ENCODE measurements at places on chromosomes 12 and 14.

DNA sequence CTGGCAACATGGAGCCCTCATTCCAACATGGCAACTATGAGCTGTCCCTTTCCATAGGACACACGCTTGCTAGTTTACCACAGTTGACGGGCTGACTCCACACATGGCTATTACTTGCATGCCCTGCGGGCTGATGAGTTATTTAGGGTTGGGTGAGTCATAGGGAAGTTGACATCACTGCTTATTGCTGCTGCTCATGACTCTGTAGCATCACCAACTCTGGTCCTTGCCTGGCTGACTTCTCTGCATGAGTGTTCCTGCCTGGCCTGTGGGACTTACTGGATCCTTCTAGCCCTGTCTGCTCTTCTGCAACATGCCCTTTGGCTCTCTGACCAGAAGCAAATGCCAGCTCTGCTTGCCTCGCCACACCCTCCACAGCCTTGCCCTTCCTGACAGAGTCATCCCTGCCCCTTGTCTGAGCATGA lies 199.5 kb downstream of the ANO6 start:
- DNase-seq, result no peak

DNA sequence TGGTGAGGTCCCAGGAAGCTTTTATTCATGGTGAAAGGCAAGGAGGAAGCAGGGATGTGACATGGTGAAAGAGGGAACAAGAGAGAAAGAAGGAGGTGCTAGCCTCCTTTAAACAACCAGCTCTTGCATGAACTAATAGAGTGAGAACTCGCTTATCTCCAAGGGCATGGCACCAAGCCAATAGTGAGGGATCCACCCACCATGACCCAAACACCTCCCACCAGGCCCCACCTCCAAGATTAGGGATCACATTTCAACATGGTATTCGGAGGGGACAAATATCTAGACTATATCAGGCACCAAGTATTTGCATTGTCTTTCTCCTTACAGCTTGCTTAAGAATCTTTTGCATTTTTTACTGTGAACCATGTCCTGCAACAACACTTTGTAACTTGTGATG lies 91.9 kb upstream of the DHRS4 start:
- no peak for DNase-seq

GRCh38 chr12:7869137-7869536 lies 3.6 kb downstream of the SLC2A14 start:
- no peak for DNase-seq

- no peak for DNase-seq
These were observed 19.7 kb downstream of the TSPAN19 start for GRCh38 chr12:85016413-85016812.

GRCh38 chr12:126681676-126682075 lies 1585.3 kb upstream of the TMEM132C start:
- no peak for DNase-seq

DNA sequence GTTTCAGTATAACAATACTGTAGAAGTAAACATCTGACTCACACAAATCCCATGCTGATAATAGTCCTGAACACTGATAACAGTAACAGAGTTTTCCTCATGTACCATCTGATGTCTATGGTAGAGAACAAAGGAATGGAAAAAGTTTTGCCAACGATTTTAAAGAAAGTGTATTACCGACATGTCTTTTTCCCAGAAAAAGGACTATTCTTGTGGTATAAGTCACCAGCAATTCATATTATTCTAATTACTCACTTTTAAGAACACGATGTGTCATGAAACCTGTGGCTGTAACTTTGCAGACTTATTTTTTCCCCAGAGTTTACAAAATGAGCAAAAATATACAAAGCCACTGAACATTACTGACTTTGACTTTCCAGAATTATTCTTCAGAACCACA lies 40.1 kb upstream of the DCN start:
- no peak for DNase-seq

- DNase-seq, result no peak
These were observed 16.8 kb downstream of the OR4K1 start for GRCh38 chr14:19947413-19948090.

GRCh38 chr12:124681779-124682391 lies 114.5 kb upstream of the NCOR2 start:
- DNase-seq, result no peak

DNA sequence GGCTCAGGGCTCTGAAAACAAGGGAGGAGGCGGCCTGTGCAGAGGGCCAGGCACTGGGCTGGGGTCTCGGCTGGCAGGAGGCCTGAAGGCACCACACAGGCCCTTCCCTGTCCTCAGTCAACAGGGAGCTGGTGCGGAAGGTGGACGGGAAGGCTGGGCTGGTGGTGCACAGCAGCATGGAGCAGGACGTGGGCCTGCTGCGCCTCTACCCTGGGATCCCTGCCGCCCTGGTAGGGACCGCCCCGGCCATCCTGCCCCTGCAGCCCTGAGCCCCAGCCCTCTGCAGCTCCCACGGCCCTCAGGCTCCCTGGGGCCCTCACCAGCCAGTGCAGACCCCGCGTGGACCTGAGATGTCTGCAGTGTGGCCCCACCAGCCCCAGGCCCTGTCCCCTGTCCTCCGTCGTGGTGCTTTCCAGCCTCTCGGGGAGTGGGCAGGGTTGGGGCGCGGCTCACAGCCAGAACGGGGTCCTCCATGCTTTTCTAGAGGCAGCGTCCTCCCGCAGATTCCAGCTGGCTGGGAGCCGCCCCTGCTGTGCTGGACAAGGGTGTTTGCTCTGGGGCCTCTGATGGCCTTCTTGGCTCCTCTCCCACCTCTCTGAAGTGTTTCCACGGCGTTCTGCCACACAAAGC lies 18.1 kb downstream of the ASPG start:
- DNase-seq, result no peak

GRCh38 chr14:100104523-100105300 lies 39.5 kb downstream of the EVL start:
- DNase-seq, result no peak

GRCh38 chr14:64968651-64969050 lies 3.5 kb downstream of the RAB15 start:
- DNase-seq, result no peak

- no peak for DNase-seq
These were observed 51.3 kb downstream of the RBM19 start for GRCh38 chr12:113914806-113915205.

DNA sequence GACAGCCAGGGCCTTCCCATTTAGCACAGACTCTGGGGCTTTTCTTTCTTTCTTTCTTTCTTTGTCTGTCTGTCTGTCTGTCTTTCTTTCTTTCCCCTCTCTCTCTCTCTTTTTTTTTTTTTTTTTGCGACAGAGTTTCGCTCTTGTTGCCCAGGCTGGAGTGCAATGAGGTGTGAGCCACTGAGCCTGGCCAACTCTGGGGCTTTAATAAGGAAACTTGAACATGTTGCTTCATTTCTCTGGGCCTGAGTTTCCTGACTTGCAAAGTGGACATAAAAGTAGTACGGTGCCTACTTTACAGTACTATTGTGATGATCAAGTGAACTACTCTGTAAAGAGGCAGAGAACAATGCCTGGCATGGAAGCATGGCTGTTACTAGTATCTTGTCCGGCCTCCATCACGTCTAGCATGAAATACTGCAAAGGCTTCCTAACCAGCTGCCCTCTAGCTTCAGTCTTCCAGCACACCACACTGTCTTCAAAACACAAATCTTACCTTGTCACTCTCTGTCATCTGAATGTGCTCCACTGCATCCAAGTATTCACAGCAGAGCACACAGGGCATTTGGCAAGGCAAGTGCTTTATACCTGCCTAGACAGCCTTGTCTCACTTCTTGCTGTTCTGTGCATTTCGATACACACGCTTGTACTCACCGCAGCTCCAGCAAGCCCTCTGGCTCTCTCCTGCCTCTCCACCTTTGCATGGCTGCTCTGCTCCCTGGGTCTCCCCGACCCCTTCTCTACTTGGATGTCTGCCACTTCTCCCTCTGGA lies 96.7 kb downstream of the IRF2BPL start:
- no peak for DNase-seq

- DNase-seq, result no peak
These were observed 8.8 kb downstream of the SPTSSA start for GRCh38 chr14:34453226-34453625.

DNA sequence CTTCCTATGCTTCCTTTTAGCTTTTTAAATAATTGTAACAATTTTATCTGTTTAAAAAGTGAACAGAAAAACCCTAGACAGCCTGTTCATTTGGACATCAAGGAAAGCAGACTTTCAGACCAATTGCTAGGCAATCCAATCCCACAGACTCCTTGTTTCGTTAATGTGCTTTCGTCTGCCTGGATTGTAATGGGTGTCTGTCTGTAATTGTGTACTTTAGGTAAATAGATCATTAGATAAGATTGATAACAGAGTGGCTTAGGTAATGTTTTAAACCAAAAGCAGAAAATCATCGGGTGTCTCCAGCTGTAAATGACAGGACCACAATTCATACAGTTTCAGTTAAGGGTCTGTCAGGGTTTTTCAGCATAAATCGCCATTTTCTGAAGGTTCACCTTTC lies 19.6 kb downstream of the CCDC60 start:
- DNase-seq, result no peak

DNA sequence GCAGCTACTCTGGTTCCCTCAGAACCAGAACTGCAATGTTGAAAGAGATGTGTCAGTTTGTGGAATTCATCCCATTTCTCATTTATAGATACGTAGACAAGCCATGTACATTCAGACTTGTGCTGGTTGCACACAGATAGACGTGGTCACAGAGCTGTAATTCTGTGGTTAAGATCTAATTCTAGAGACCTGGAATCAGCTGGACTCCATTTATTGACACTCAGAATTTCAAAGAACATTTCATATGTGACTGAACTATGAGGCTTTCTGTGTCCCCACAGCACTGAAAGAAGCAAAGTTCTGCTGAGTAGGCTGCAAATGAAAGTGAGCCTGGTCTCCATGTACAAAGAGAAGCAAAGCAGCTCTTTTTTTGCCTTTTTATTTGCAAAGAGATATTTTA lies 220.2 kb upstream of the NAV3 start:
- DNase-seq, result no peak

DNA sequence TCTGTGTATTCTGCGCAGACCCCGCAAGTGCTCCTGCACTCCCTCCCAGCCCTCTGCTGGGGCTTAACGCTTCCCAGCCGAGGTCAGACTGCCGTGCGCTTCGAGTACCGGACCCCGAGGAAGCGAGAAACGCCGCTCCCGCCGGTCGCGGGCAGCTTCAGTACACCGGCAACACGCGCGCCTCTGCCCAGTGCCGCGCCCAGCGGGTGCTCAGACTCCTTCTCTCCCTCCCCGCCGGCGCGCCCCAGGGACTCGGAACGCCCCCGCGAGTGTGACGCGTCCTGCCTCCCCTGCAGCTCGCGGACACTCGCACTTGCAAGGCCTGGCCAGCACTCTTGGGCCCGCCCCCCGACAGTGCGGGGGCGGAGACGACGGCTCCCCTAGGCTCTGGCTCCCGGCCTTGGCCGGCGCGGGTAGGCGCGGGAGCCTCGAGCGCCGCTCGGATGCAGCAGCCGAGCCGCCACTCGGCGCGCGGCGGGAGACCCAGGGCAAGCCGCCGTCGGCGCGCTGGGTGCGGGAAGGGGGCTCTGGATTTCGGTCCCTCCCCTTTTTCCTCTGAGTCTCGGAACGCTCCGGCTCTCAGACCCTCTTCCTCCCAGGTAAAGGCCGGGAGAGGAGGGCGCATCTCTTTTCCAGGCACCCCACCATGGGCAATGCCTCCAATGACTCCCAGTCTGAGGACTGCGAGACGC lies at the start of gene PTGER2:
PTGER2 (plus strand) TSS at position 410 of the 692 bp plus-strand sequence; CDS start at position 647, 237 bp downstream.
- peak; percentile 24 for DNase-seq

- DNase-seq, result no peak
These were observed 545.2 kb upstream of the MGAT4C start for GRCh38 chr12:86801439-86801838.

DNA sequence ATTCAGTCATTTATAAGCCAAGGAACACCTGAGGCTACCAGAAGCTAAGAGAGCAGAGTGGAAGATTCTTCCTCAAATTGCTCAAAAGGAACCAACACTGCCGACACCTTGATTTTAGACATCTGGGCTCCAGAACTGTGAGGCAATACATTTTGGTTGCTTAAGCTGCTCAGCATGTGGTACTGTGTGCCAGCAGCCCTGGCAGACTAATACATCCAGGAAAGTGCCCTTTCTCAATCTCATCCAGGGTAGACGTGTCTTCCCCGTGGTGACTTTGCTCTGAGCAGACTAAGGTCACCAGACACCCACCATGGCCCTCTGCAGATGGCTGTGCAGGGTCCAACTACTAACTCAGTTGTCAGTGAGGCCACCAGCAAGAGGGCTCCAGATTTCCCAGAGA lies 122.8 kb downstream of the VRK1 start:
- no peak for DNase-seq

DNA sequence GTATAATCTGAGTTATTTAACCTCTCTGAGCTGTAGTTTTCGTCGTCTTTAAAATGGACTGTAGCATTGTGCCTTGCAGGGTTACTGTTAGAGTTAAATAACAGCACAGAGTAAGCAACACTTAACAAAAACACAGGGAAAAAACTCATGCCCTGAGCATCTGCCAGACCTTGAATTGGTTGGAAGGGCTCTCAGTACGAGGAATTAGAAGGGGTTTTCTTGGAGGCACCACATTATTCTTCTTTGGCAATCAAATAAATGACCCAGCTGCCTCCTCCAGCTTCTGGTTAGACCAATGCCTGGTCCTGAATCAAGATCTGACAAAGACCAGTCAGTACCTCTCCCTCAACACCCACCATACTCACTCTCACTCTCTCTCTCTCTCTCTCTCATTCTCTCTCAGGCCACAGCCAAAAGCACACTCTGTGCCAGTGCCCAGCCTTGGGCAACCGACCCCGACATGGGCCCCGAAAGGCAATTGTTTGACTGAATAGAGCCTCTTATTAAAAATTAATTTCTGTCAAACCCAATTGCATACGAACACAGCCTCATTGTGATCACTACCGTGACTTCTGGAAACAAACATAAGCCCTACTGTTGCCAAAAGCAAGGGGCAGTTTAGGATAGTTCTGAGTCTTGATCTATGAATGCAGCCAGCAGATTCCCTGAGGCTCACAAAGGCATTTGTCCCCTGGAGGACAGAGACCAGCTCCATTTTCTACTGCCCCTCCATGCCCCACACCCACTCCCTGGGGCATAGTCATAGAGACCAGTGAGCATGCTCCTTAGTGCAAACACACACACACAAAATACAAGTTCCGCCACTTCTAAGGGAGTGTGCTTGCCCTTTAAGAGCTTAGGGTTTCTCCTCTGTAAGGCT lies 23.9 kb downstream of the DUSP6 start:
- DNase-seq, result no peak

- no peak for DNase-seq
These were observed 9.7 kb downstream of the TEDC1 start for GRCh38 chr14:105500726-105501101.

DNA sequence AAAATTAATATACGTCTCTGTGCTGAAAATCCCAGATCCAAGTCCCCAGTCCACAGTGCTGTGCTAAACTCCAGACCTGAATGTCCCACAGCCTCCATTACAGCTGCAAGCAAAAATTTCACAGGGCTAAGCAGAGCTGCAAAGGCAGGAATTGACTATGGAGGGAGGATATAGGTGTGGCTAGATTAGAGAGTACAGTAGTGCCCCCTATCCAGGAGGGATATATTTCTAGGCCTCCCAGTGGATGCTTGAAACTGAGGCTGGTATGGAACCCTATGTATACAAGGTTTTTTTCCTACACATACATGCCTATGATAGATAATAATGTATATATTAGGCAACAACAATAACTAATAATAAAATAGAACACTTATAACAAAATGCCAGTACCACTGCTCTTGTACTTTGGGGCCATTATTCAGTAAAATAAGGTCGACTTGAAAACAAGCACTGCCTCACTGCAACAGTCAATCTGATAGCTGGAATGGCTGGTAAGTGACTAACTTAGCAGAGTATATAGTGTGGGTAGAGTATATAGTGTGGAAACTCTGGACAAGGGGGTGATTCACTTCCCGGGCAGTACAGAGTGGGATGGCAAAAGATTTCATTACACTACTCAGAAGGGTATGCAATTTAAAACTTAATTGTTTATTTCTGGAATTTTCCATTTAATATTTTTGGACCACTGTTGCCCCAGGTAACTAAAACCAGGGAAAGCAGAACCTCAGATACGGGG lies 82.7 kb downstream of the C14orf132 start:
- no peak for DNase-seq
